Placental epithelial cell (primary cell): ENCODE measurements at places on chromosomes 2 and 18. TPM values are rescaled to one million over a fixed set of nuclear protein-coding genes. Genes with fewer than 3 reads are reported as not detected.

Gene CTLA4
- not detected in 2 replicates for total RNA-seq

Gene C2orf80
- total RNA-seq = not detected in 2 replicates

Gene HOXD9
- total RNA-seq = not detected in 2 replicates

Gene AGPS
- total RNA-seq = 9.8 and 30.8 TPM in 2 replicates

Gene GAL3ST2
- total RNA-seq = 0.79 TPM in 1 of 2 replicates, not detected in the other

Gene SLC8A1
- 4.3 and 8.2 TPM in 2 replicates for total RNA-seq

Gene SH2D6
- under 0.01 TPM in 1 of 2 replicates, not detected in the other for total RNA-seq

Gene CPLX4
- total RNA-seq = not detected in 2 replicates

Gene SOWAHC
- 24.7 and 44.6 TPM in 2 replicates for total RNA-seq

Gene CMPK2
- 0.22 TPM in 1 of 2 replicates, not detected in the other for total RNA-seq
